ENCODE measurements at places on chromosomes 5 and 9.

DNA sequence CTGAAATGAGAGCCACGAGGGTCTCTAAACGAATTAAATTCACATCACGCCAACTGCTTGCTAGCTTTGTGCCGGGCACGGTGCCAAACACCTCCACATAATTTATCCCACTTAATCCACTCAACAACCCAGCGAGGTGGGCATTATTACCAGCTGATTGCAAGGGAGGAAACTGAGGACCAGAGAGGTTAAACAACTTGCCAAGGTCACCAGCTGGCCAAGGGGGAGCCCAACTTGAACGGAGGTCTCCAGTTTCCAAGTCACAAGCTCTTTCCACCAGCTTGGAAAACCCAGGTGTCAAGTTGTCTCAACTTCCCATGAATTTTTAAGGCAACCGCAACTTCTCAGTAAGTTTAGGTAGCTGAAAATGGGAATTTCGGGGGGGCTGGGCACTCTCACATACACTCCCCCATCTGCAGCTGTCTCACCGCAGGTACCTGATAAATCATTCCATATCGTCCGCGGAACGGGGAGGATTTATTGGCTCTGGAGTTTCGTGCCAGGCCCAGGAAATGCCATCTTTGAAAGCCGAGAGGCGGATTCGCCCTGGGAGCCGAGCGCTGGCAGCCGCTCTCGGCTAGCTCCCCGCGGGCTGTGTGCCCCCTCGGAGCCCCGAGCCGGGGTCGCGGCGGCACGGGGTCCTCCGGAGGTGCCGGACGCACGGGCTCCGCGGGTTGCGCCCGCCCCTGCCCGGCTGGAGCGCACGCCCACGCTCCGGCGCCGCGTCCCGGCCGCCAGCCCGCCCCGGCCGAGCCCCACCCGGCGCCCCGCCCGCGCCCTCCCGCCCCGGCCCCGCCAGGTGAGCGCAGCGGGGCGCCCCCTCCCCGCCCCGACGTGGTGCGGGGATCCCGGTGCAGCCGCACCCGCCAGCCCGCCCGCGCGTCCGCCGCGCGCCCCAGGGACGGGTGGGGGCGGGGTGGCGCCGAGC lies 617 bp downstream of the PTPN3 start:
- no peak for DNase-seq

GRCh38 chr5:127660047-127660733 lies 11.3 kb downstream of the CTXN3 start:
- DNase-seq, result no peak

GRCh38 chr5:3317051-3317795 lies 278.4 kb upstream of the IRX1 start:
- no peak for DNase-seq

DNA sequence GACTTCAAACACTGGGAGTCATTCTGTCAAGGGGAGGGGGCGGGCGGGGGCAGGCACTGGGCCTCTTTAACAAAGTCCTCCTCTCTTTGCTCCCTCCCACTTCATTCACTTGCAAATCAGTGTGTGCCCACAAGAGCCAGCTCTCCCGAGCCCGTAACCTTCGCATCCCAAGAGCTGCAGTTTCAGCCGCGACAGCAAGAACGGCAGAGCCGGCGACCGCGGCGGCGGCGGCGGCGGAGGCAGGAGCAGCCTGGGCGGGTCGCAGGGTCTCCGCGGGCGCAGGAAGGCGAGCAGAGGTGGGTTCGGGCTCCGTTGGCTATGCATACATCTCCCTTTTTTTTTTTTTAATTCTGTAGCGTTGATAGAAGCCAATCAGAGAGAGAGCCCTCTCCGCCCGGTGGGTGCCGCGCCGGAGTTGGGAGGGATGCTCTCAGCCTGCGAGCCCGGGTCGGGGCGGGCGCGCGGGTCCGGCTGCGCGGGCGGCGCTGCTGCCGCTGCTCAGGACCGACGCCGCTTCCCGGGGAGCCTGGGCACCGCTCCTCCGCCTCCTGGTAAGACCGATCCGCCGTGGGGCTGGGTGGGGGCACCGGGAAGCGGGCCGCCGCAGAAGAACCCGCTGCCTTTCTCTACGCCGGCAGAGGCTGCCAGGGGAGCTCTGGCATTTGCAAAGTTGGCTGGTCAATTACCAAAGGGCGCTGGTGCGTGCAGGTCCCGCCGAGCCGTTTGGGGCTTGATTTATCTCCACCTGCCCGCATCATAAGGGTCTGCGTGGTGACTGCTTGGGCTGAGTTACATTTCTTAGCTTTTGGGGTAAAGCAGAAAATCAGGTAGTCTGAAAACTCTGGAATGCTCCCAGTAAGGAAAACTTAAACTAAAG lies at the start of gene CDH6:
TSS of gene CDH6 (plus strand) at position 96 of the 877 bp plus-strand sequence. CDS start 73,788 bp downstream, outside the sequence.
- peak; percentile 8 for DNase-seq

DNA sequence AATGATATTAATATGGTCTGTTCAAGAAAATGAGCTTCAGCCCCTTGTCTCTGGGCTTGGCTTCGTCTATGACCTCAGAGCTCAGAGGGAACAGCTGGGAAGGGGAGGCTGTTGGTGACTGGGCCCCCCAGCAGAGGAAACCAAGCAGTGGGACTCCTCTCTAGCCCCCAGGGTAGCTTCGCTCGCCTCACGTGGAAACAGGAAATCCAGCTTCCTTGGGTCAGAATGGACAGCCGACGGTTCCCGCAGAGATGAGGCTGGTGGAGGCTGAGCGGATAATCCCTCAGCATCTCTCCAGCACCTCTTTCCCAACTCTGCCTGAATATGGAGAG lies 37.2 kb upstream of the ICE1 start:
- DNase-seq, result no peak

- no peak for DNase-seq
These were observed 171.3 kb downstream of the SLC28A3 start for GRCh38 chr9:84169240-84169639.

GRCh38 chr5:59548807-59549357 lies 344.6 kb downstream of the PDE4D start:
- no peak for DNase-seq

GRCh38 chr5:61327760-61328753 lies 4.0 kb upstream of the ZSWIM6 start:
- peak; percentile 81 for DNase-seq

DNA sequence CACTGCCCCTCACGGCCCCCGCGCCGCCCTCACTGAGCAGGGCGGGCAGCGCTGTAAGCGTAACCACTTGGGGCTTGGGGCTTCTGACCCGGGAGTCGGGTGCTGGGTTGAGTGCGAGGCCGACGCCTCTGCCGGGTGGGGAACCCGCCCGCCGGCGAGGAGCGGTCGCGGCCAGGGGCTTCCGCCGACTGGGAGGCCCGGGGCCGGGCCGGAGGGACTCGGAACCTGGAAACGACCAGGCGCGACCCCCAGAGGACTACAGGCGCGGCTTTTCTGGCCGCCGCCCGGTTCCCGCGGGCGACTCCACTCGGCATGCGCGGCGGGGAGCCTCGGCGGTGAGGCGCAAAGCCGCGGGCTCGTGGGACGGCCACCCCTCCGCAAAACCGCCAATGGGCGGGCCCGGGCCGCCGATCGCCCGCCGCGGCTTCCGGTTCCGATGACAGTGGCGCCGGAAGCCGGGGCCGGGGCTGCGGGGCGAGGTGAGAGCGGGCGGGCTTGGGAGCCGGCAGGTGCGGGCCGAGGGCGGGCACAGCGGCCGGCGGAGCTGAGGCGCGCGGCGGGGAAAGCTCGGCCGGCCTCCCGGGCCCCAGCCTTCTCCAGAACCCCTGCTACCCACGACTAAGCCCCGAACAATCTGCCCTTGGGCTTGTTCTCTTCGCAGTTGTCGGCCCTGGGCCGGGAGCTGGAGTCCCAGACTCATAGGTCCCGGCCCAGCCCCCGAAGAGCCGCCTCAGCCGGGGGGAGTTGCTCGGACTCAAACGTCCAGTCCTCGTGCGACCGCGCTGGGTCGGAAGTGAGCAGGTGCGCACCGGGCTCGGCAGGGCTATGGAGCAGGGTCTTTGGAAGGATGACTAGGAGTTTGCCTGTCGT lies at the start of gene RMND5B:
TSS of gene RMND5B (plus strand) at position 439 of the 870 bp plus-strand sequence. CDS start 7,106 bp downstream, outside the sequence.
- no peak for DNase-seq

DNA sequence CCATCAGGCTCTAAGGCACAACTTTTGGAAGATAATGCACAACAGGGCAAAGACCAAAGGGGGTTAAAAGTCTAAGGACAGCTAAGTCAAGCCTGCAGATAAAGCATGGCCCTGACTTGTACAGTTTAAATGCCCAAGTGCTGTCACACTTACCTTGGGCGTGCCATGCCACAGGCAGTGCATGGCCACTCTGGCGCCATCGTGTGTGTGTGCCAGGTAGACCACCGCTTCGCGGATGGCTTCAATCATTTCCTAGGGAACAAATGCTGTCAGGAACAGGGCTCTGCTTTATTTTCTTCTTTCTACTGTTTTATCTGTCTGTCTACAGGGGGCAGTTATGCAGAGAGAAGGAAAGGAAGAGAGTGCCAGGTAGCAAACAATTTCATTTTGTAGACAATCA lies 19.3 kb downstream of the PUM3 start:
- DNase-seq, result no peak

- no peak for DNase-seq
These were observed 18.1 kb downstream of the OLFML2A start for GRCh38 chr9:124794902-124795491.

GRCh38 chr5:21654556-21654955 lies 1198.6 kb downstream of the CDH12 start:
- DNase-seq, result no peak

GRCh38 chr9:128684065-128684324 lies 5.0 kb upstream of the SET start:
- DNase-seq, result no peak

GRCh38 chr5:10607666-10608073 lies 43.8 kb downstream of the ANKRD33B start:
- peak; percentile 89 for DNase-seq

- DNase-seq, result peak; percentile 43
These were observed 263.4 kb downstream of the ZSWIM6 start for GRCh38 chr5:61595426-61595825.

- DNase-seq, result no peak
These were observed 33.9 kb downstream of the G3BP1 start for GRCh38 chr5:151805414-151806223.

DNA sequence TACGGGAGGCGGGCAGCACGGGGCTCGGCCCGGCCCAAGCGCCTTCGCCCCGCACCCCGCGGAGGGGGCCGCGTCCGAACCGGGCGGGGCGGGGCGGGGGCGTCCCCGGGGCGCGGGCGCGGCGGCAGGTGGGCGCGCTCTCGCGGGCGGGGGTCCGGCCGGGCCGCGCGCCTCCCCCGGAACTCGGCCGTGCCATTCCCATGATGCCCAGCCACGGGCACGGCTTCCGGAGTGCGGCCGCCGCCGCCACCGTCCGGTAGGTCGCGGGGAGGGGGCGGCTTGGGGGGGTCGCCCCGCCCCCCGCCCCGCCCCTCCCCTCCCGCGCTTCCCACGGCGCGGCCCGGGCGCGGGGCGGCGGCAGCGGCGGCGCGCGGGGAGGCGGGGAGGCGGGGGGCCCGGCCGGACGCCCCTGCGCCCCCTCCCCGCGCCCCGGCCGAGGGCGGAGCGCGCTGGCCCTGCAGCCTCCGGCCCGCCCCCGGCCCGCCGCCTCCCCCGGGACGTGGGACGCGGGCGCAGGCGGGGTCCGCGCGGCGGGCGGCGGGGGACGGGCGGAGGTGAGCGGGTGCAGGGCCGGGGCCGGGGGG lies at the start of gene PPP1R26:
TSS of gene PPP1R26 (plus strand) at position 314 of the 584 bp plus-strand sequence. CDS start 4,729 bp downstream, outside the sequence.
- no peak for DNase-seq

- DNase-seq, result no peak
These were observed 27.4 kb upstream of the CEP120 start for GRCh38 chr5:123450640-123451039.

- DNase-seq, result peak; percentile 59
These were observed 5.3 kb downstream of the SLC36A3 start for GRCh38 chr5:151298063-151298855.

DNA sequence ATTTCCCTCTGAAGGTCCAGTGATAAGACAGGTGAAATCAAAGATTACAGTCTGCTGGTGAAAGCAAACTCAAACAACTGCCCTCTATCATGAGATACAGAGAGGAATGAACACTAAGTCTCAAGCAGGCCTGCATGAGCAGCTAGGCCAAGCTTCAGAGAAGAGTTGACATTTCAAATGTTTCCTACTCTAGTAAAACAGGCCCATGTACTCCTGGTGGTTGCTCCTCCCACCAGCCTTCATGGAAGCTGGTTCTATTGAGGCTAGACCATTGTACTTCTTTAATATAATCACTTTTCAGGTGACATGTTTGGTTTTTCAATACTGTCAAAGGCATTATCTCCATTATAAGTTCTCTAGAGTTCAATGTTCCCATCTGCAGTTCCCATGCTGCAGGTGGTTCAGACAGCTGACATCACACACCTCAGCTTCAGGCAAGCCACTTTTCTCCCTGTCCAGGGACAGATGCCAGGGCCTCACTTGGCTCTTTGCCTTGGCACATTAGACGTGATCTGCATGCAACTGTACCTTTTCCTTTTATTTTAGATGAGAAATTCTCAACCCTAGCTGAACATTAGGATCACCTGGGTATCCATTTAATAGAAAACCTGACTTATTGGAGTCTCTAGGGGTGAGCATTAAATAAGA lies 89.8 kb downstream of the PIK3R1 start:
- DNase-seq, result no peak

DNA sequence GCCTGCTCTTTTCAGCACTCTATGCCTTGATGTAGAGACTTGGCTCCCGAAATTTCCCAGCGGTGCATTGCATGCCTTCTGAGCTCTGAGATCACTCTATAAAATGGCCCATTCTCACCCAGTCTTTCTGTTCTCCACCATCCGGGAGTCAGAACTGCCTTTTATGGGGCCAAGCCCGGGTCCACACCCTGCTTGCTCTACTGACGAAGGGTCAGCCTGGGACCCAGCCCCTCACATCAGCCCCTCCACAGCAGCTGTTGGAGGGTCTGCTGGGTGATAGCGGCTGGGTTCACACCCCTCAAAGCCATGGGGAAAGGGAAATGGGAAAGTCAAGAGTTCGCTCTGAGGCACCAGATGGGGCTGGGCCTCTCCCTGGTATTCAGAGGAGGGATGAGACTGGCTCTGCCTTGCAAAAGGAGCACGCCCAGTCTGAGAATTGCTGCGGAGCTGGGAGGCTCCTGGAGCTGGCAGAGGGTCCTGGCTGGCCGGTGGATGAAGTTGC lies 66.0 kb upstream of the ORM1 start:
- no peak for DNase-seq

GRCh38 chr9:38681747-38682227 lies 38.1 kb downstream of the FAM240B start:
- no peak for DNase-seq

GRCh38 chr5:167982-168660 lies 23.2 kb upstream of the LRRC14B start:
- no peak for DNase-seq

- no peak for DNase-seq
These were observed 1968.2 kb upstream of the NUDT12 start for GRCh38 chr5:105530716-105531261.

GRCh38 chr5:16450163-16450562 lies 15.4 kb downstream of the ZNF622 start:
- no peak for DNase-seq
